ENCODE measurements at places on chromosomes 4 and X.

- no peak for DNase-seq
Observed at GRCh38 chrX:40009462-40009851, 88.3 kb downstream of the BCOR start.

DNA sequence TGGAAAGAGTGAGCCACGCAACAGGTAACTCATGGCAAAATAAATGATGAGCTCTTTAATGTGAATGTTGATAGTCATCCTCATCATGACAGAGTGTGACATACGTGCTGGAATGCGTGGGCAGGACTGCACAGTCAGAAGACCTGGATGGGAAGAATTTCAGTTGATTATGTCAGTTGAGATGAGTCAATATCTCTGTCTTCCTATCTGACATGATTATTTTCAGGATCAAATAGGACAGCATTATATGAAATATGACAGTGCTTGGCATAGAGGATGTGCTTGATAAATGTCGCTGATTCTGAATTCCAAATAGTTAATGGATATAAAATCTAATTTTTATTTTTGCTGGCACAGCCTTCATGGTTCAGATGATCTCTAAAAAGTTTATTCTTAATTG, 95.1 kb downstream of the IL15 start:
- DNase-seq: no peak

GRCh38 chrX:47584714-47585113, 2.5 kb downstream of the TIMP1 start:
- no peak for DNase-seq

- DNase-seq: no peak
Observed at GRCh38 chr4:102554482-102554881, 53.3 kb downstream of the NFKB1 start.

DNA sequence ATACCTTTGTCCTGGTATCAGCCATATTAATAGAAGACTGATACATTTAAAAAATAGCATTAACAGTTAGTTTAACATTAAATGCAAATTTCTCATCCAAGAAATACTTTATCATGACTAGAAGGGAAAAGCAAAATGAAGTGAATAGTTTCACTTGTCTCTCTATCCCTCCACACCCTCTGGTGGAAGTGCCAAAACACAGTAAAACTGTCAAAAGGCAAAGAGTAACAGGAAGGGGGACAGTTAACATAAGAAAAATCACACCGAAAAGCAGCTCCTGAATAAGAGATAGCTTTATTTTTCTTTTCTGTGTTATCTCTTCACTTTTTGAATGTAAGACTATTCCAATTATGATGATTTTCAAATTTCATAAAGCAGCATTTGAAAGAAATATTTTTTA, 187.2 kb downstream of the FBXW7 start:
- peak; percentile 39 for DNase-seq

GRCh38 chrX:10676235-10676957, 56.0 kb upstream of the MID1 start:
- no peak for DNase-seq

- DNase-seq: no peak
Observed at GRCh38 chr4:120749445-120750151, 172.9 kb downstream of the PRDM5 start.

- no peak for DNase-seq
Observed at GRCh38 chr4:112735474-112735951, 98.6 kb downstream of the LARP7 start.

- DNase-seq: no peak
Observed at GRCh38 chr4:92339676-92340075, 35.9 kb downstream of the GRID2 start.

Measured in hematopoietic multipotent progenitor cell treated with erythropoietin and hydrocortisone succinate and interleukin-3 and kit ligand, for 4 days (in vitro differentiated cells).